ENCODE measurements at places on chromosomes 6 and 20. TPM values are rescaled to one million over a fixed set of nuclear protein-coding genes. Genes with fewer than 3 reads are reported as not detected.

The RAET1L gene
- 33.9 TPM for polyA plus RNA-seq

The ARHGAP18 gene
- 2.2 TPM for polyA plus RNA-seq

The OR2J3 gene
- polyA plus RNA-seq, result not detected

The SSTR4 gene
- polyA plus RNA-seq, result not detected

The MEP1A gene
- polyA plus RNA-seq, result 0.01 TPM

The SLC2A10 gene
- polyA plus RNA-seq, result 2.6 TPM

The FAM110A gene
- polyA plus RNA-seq, result 27.0 TPM

The RIOK1 gene
- 10.2 TPM for polyA plus RNA-seq

The LHFPL5 gene
- not detected for polyA plus RNA-seq

The SYCP2L gene
- polyA plus RNA-seq, result 0.63 TPM

The ABHD16B gene
- polyA plus RNA-seq, result 0.92 TPM

The LMBRD1 gene
- polyA plus RNA-seq, result 28.0 TPM

The VGLL2 gene
- 0.04 TPM for polyA plus RNA-seq

The NHLRC1 gene
- polyA plus RNA-seq, result 1.4 TPM

The CCN2 gene
- polyA plus RNA-seq, result 15.9 TPM

All from esophagus (tissue), 2 donors.